NCI-H2171 (cell line): ENCODE measurements at places on chromosomes 6 and 20.
A peak's percentile ranks its signal among the peaks of the same experiment; 100 is the strongest.

GRCh38 chr6:165231581-165232561 is 77.5 kb downstream of the C6orf118 start:
- no peak for DNase-seq

DNA sequence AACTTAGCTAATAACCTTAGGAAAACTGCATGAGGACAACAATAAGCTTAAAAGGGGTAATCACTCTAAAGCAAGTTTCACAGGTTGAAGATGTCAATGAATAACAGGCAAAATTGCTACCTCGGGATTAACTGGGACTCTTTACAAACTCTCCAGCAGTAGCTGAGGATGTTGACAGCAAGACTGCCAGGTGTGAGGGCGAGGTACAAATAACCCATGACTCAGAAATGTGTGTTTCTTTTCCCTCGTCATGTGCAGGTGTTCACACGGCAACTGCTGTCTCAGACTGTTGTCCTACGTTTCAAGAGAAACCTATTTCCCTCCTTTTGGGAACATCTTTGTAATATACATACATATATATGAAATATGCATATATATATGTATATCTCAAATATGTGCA is 15.9 kb downstream of the BCAS1 start:
- DNase-seq = no peak

DNA sequence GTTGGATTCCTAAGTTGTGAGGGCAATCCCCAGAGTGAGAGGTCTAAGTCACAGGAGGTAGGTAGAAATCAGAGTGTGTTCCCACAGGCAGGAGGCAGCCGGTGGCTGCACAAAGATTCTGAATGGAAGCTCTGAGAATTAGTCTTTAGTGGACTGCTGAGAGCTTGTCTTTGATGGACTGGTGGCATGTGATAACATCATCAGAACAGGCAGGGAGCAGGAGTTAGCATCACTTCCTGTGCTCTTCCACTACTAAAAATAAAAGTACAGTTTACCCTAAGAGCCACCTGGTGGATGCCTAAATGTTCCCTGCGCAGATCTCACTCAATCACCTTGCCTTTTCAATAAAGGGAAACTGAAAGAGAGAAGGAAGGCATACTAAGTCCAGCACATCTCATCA is 294.6 kb upstream of the POU3F2 start:
- DNase-seq = no peak

- DNase-seq = no peak
Observed at GRCh38 chr6:50278663-50279062, 228.9 kb upstream of the DEFB112 start.

DNA sequence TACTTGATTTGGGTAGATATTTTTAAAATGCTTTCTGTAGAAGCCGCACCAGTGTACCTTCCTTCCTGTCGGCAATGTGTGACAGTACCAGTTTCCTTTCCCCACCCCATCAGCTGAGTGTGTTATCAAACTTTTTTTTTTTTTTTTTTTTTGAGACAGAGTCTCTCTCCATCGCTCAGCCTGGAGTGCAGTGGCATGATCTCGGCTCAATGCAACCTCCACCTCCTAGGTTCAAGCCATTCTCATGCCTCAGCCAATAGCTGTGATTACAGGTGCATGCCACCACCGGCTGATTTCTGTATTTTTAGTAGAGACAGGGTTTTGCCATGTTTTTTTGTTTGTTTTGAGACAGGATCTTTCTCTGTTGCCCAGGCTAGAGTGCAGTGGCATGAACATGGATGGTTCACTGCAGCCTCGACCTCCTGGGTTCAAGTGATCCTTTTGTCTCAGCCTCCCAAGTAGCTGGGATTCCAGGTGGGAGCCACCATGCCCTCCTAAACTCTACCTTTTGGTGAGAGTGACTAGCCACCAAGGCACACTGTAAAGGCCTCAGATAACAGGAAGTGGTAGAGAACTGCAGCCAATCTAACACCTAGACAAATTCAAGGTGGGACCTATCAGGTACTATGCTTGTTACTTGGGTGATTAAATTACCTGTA is 26.5 kb upstream of the ZBTB22 start:
- DNase-seq = no peak

DNA sequence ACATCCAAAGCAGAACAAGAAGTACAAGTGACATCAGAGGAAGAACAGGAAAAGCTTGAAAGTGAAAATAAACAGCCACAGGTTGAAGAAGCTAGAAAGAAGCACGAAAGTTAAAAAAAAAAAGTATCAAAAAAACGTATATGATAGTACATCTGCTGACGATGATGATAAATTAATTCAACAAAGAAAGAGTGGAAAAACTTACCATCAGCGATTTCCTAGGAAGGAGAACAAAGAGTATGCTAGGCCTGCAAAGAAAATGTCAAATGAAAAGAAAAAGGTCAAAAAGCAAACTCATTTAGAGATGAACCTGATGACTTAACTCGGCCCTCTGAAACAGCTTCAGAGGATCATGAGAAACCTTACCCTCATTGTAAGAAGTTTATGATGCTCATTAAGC is 3.7 kb downstream of the SAYSD1 start:
- no peak for DNase-seq

DNA sequence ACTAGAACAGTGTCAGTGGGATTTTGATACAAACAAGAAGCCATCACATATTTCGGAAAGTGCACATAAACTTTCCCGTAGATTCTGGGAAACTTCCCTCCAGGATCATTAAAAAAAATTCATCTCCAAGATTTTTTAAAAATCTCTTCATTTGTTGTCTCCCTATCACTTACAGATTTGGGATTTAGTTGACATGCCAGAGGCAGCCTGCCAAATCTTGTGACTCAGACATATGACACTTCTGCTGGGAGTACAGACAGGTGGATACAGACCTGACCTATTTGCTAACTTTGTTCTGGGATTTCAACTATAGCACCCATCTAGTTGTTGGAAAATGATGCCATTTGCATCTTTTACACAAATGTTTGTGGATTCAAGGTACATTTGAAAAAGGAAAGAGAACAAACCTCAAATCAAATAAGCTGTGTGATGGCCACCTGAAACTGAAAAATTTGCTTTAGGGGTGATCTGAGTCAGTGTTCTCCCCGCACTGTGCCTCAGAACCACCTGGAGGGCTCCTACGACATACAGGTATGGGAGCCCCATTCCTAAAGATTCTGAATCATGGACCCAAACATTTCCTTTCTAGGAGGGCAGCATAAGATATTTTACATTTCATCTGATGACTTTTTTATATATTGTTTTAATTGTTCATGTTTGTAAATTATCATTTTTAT is 21.9 kb upstream of the CD2AP start:
- DNase-seq = peak; percentile 12

DNA sequence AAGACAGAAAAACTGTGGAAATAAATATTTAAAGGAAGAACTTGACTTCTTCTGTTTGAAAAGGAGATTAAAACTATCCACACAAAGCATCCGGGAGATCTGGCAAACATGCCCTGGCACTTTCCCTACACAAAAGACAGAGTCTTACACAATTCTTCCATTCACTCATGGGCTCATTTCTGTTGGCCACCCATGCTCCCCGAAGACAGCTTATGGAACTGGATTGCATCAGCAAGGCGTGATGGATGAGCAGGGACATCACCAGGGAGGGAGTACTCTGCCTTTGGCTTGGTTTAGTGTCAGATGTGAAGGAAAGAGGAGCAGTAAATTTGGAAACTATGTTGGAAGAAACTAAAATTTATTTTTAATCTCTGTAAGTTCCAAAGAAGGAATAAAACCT is 379.3 kb downstream of the CD109 start:
- no peak for DNase-seq

GRCh38 chr6:170063431-170063830 is 227.4 kb downstream of the DLL1 start:
- no peak for DNase-seq

DNA sequence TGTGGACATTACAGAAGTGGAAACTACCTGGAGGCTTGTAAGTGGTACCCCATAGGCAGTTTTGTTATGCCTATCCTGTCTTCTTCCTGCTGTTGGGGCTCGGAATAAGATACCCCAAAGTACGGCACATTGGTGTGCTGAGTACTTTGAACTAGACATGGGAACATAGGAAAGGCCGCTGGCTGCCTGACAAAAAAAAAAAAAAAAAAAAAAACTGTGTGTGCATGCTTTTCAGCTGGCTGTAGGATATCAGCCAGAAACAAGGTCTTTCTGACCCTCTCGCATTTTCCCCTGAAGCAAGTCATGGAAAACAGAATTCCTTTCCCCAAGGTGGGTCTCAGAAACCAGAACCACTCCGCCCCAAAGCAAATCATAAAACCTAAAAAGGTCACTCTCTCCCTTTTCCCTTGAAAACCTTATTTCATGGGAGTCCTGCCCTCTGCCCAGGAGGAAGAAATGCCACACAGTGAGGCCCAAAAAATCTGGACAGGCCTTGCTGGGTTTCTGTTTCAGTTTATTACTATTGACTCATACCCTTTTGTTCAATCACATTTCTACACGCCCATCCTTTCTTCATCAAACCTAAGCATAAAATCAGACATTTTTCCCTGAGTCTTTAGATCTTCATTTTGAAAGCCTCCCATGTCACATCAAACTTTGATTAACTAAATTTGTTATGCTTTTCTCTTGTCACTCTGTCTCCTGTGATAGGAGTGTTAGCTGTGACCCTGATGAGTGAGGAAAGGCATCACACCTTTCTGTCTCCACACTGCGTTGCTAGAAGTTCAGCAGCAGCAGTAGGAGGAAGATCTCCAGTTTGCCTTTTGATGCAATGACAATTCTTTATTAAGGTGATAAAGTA is 17.2 kb downstream of the SLC2A12 start:
- no peak for DNase-seq

DNA sequence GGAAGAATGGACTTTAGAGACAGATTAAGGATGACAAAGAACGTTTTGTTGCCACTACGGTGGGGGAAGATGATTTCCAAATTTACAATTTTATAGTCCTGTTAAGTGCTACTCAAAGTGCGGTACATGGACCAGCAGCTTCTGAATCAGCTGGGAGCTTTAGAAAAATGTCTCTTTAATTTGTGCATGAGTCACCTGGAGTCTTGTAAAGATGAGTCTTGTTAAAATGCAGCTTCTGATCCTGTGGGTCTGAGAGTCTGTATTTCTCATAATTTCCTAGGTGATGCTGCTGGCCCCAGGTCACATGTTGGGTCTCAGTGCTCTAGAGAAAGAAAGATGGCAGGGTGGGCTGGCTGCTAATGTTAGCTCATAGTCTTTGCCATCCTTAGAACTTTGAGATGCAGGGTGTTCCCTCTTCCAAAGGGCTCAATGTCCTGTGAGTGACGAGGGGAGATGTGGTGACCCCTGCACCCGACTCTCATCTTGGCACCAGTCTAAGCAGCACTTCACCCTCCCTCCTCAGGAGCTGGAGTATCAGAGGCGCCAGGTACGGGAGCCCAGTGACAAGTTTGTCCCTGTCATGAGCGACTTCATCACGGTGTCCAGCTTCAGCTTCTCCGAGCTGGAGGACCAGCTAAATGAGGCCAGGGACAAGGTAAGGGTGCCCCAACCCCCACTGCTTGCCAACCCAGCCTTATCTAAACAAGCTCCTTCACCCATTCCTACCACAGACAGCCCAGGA is 34.5 kb downstream of the MOCS1 start:
- no peak for DNase-seq

- no peak for DNase-seq
Observed at GRCh38 chr6:53055873-53056272, 9.3 kb upstream of the FBXO9 start.

- no peak for DNase-seq
Observed at GRCh38 chr6:74320715-74321114, 624.7 kb downstream of the CD109 start.

DNA sequence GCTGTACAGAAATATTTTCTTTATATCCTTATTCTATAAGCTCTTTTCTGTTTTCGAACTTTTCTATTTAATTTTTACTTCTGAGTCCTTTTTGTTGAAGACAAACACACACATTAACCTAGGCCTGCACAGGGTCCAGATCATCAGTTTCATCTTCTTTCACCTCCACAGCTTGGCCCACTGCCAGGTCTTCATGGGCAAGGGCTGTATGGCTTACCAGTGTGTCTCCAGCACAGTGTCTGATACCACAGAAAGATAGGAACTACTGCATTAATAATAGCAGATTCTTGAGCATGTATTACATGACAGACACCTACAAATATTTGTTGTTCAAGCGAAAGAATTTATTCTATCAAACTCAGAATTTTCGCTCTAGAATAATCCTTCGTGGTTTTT is 24.4 kb downstream of the QKI start:
- DNase-seq = peak; percentile 22

- no peak for DNase-seq
Observed at GRCh38 chr6:107308677-107309076, 150.7 kb downstream of the PDSS2 start.

DNA sequence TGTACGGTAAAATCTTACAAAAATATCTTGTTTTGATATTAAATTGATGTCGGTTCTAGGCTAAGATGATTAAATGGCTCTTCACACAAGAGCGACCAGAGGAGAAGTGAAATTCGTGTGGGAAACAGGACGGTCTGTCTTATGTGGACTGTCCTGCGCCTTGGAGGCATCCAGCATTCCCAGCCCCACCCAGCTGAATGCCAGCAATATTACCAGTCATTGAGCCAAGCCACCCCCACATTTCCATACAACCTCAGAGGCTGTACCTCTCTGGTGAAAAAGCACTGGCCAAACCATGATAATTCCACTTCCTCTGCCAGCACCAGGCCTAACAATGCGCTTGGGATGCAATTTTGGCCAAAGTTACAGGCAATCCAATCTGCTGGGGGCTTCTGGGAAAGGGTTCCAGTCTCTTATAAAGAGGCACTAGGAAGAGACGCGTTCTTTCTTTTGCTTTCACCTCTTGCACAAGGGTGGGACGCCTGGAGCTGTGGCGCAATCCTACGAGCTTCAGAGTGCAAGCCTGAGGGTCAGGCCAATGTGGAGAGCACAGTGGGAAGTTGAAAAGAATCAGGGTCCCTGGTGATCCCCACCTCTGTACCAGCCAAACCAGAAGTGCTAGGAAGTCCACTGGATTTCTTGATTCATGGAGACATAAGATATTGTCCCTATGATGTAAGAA is 213.1 kb downstream of the PREX1 start:
- DNase-seq = no peak

DNA sequence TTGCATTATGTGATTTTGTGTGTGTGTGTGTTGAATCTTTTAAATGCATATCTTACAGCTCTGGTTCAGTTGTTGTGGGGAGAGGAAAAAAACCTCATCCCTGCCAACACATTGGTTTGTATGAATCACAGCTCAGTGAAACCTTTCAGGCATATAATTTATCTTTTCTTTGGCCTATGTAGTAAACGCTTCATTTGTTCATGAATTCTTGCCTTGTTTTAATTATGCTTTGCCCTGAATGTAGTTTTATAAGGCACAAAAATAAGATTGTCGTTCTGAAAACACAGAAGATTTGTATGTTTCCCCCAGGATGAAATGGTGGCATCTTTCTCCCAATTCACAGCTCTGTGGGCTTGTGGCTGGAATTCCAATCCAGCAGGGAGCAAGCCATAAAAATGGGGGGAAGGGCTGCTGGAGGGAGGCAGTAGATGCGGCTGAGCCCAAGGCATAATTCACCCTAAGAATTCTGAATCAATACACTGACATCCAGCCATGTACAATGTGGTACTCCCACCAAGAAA is 45.1 kb downstream of the BCAS1 start:
- DNase-seq = no peak

GRCh38 chr6:80488190-80488589 is 381.7 kb downstream of the BCKDHB start:
- DNase-seq = no peak
